CD4-positive, alpha-beta memory T cell (primary cell): ENCODE measurements at places on chromosomes 5 and 9. TPM values are rescaled to one million over a fixed set of nuclear protein-coding genes. Genes with fewer than 3 reads are reported as not detected.

DNA sequence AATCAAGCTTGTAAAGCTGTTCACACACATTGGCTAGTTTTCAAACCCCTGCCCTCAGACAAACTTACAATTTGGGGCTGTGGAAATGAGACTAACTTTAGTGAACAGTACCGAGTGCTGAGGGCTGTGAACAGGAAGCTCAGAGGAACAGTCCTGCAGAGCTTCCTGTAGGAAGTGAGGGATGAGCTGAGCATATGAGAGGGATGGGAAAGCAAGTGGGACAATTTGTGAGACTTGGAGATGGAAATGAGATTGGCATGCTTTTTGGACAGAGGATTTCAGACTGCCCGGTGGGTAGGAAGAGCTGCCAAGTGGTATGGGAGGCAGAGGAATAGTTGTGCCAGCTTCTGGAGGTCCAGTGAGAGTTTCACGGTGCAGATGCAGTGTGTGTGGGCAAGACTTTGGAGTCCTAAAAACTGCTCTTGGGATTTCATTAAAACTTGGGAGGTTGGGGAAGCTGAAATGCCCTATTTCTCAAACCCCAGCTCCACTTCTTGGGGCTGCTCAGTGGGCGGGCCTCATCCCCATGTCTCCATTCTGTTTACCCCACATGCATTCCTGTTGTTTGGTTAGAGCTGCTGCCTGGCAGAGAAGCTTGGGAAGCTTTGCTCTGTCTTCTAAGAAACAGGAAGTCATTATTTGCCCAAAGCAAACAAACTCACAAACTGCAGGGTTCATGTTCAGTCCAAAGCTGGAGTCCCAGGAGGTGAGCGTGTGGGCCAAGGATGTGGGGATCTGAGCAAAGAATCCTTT is 267.5 kb downstream of the ZSWIM6 start:
- no peak for DNase-seq

GRCh38 chr5:176747670-176748072 is 62.7 kb upstream of the UNC5A start:
- DNase-seq, result no peak

ENHO gene
- total RNA-seq, result not detected

WNT8A gene
- total RNA-seq, result not detected
